Left ventricle myocardium inferior (tissue), 1 donor: ENCODE measurements at places on chromosomes 13 and 19. TPM values are rescaled to one million over a fixed set of nuclear protein-coding genes. Genes with fewer than 3 reads are reported as not detected.

DNA sequence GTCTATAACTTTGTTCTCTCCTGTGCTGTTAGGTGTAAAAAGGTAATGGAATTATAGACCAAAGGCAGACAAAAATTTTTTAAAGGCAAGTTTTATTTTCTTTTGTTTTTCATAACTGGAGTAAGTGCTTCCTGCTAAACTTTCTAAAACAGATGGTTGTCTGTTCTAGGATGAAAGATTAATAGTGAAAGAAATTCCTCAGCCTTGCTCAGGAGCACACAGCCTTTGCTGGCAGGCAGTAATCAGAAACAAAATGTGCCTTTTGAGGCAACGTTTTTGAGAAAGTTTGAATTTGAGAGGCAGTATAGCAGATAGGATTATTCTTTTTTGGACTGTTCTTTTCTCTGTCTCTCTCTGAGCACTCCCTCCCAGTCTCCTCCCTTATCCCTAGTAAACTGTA lies 2749.5 kb downstream of the PCDH9 start:
- DNase-seq = no peak
- no peaks in the 10 kb centered on the region for H3K4me1 ChIP-seq
- no peaks in the 10 kb centered on the region for H3K27me3 ChIP-seq
- H3K27ac ChIP-seq = no peak overlapping the region
- no peaks in the 10 kb centered on the region for H3K36me3 ChIP-seq
- no peak overlapping the region for H3K4me3 ChIP-seq

- H3K27ac ChIP-seq = no peak overlapping the region
- H3K27me3 ChIP-seq = no peaks in the 10 kb centered on the region
- H3K36me3 ChIP-seq = no peaks in the 10 kb centered on the region
- no peaks in the 10 kb centered on the region for H3K4me1 ChIP-seq
- no peak overlapping the region for H3K4me3 ChIP-seq
Observed at GRCh38 chr19:17441241-17442021, 7.0 kb downstream of the TMEM221 start.

DNA sequence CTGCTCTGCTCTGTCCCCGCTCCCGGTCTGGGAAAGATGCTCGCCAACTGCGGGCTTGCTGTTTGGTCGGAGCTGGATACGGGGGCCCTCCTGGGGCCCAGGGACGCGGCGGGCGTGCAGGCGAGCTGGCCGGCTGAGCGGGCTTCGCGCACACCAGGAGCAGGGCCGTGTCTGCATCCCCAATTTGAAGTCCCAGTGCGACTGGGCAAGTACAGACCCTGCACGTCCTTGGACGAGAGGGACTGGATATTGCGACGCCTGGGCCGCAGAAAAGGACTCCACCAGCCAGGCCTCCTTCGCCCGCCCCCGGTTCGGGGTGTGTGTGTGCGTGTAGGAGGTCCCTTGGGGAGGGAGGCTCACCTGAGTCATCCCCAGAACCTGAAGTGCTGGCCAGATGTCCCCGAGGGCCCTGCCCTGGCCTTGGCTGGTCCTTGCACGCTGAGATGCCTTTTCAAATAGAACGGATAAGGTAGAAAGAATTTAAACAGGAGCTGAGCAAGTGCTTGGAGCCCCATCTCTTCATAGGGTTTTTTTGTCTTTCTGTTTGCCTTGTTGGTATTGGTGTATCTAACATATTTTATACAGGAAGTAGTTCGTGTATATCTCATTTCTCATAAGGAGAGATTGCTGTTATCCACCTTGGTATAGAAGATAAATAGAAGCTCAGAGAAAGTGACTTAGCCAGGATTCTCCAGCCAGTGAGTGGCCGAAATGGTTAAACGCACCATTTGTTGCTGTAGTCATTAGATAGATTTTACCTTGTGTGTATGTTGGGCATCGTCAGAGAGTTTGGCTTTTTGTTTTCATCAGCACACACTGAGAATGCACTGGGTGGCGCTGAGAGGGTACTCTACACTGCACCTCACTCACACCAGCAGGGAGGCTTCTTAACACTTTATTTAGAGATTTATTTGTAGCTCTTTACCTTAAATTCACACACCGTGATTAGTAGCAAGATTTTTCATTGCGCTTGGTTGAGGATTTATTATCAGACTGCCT lies 1.1 kb downstream of the NAXD start:
- H3K27ac ChIP-seq = peak overlapping the region; percentile 97
- H3K4me1 ChIP-seq = peaks cover 61% of the 10 kb centered on the region
- no peaks in the 10 kb centered on the region for H3K36me3 ChIP-seq
- peak overlapping the region; percentile 97 for H3K4me3 ChIP-seq
- no peak for DNase-seq

DNA sequence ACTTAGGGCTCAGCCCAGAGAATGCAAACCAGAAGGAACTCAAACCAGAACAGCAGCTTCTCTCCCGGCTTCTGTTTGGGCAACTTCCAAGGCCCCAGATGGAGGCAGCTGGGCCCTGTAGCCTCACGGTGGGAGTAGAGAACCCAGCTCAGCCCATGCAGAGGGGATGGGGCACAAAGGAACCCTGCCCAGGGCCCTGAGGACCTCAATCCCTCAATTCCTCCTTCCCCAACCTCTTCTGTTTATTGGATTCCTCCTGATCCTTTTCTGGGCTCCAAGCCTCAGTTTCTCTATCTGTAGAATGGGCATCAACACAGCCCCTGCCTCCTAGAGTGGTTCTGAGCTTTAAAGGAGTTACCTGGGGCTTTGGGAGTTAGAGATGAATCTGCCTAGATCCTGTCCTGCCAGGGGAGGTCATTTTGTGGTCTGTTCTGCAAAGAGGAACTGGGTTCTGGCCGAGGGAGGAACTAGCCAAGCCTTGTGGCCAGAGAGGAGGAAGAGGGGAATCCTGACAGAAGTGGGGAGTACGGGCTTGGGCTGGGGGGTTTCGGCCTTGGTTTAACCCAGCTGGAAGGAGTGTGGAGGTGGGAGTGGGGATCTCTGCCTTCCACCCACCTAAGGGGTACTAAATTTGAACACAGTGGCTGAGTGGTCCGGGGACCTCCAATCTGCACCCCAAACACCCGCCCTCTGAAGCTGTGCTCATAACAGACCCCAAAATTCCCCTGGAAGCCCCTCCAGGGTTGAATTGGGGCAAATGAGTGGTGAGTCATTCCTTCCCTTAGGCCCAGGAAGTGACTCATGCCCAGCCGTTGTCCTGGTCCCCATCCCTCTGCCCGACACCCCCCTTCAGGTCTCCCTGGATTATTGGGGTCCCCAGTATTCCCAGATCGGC lies 2.7 kb downstream of the ADGRE5 start:
- H3K4me1 ChIP-seq = peaks cover 65% of the 10 kb centered on the region
- peak; percentile 65 for DNase-seq
- H3K4me3 ChIP-seq = peak overlapping the region; percentile 82
- peaks cover 9% of the 10 kb centered on the region for H3K36me3 ChIP-seq

The CEACAM7 gene
- 0.16 TPM for total RNA-seq

DNA sequence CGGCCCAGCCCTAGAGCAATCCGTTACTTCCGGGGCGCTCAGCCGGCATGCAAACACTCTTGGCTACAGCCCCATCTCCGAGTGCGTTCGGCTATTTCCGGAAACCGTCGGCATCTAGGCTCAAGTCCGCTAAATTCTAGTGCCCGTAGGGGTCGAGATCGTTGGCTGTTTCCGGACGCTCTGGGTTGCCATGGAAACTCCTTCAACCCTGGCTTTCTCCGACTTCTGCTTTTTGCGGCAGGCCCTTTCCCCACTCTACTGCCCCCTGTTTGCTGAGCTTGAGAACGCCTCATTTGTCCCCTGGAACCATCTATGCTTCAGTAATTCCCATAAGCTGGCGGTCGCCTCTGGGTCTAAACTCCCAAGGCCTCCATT lies 534 bp upstream of the PIK3R2 start:
- H3K27ac ChIP-seq = peak overlapping the region; percentile 99
- DNase-seq = peak; percentile 98
- H3K4me1 ChIP-seq = peaks cover 54% of the 10 kb centered on the region
- H3K27me3 ChIP-seq = no peaks in the 10 kb centered on the region
- peaks cover 14% of the 10 kb centered on the region for H3K36me3 ChIP-seq
